ENCODE measurements at places on chromosomes 11 and 22. TPM values are rescaled to one million over a fixed set of nuclear protein-coding genes. Genes with fewer than 3 reads are reported as not detected.

- no peaks in the 10 kb centered on the region for H3K36me3 ChIP-seq
- DNase-seq, result no peak
- no peak overlapping the region for H3K4me3 ChIP-seq
- peaks cover 2% of the 10 kb centered on the region for H3K27me3 ChIP-seq
- H3K27ac ChIP-seq, result no peak overlapping the region
These were observed 218.4 kb downstream of the ADAMTS15 start for GRCh38 chr11:130666781-130667251.

DNA sequence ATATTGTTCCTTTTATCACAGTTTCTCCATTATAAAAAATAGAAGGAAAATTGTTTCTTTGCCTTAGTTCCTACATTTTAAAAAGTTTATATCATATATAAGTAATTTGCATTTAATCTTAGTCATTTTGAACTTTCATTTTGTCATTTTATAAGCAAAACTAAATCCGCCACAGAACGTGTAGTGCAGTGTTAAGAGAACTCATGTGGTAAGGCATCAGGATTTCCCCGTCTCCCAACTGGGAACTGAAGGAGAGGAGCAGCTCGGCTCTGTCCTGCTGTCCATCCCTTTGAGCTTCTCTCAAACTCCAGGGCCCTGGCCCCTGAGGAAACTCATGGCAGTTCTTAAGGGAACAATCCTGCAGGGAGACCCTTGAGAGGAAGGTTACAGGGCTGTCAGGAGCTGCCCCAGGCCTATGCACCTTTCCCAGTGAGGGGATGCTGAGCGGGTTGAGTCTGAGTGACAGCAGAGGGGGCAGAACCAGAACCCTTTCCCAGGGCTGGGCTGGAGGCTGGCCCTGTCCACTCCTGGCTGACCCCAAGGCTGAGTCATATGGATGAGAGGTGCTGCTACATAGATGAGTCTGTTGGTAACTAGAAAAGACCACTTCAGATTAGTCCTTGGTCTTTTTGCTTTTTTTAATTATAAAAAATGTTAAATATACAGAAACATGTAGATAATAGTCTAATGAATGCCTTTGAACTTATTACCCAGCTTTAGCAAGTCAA is 333.1 kb downstream of the TBC1D22A start:
- H3K4me1 ChIP-seq, result peaks cover 18% of the 10 kb centered on the region
- no peak overlapping the region for H3K4me3 ChIP-seq
- peaks cover 43% of the 10 kb centered on the region for H3K36me3 ChIP-seq
- no peak for DNase-seq
- H3K27me3 ChIP-seq, result no peaks in the 10 kb centered on the region

DNA sequence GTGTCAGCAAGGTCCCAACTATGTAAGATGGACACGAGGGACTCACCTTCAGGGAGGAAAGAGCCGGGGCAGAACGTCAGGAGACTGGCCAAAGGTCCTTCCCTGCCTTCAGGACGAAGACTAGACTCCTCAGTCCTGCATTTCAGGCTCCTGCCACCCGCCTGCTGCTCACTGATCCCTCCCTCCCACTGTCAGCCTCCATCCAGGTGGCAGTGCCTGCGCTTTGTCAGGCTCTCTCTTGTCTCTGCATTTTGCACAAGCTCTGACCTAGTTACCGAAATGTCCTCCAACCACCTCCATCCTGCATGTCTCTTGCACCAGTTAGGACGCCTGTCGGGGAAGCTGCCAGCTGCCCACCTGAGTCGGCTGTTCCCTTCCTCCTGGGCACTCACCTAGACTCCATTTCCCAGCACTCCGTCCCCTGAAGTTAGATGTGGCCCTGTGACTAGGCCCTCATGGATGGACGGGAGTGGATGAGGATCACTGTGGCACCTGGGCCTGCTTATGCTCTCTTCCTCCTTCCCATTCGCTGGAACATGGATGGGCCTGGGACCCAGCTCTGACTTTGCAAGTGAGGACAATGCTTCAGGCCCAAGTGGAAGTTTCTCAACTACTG is 8.0 kb downstream of the B3GNT6 start:
- H3K36me3 ChIP-seq, result no peaks in the 10 kb centered on the region
- H3K27ac ChIP-seq, result no peak overlapping the region

The SNX15 gene
- 17.3 TPM for total RNA-seq

GRCh38 chr11:28911829-28912228 is 803.6 kb downstream of the METTL15 start:
- no peaks in the 10 kb centered on the region for H3K27me3 ChIP-seq
- H3K36me3 ChIP-seq, result no peaks in the 10 kb centered on the region
- H3K27ac ChIP-seq, result no peak overlapping the region
- no peak overlapping the region for H3K4me3 ChIP-seq

- DNase-seq, result no peak
- no peak overlapping the region for H3K27ac ChIP-seq
- H3K36me3 ChIP-seq, result no peaks in the 10 kb centered on the region
- H3K4me1 ChIP-seq, result no peaks in the 10 kb centered on the region
- H3K27me3 ChIP-seq, result no peaks in the 10 kb centered on the region
- no peak overlapping the region for H3K4me3 ChIP-seq
These were observed 152.1 kb downstream of the NELL1 start for GRCh38 chr11:20821470-20821869.

The PLAAT2 gene
- not detected for total RNA-seq

- H3K27me3 ChIP-seq, result no peaks in the 10 kb centered on the region
- H3K4me3 ChIP-seq, result no peak overlapping the region
- H3K36me3 ChIP-seq, result no peaks in the 10 kb centered on the region
- no peak for DNase-seq
- no peaks in the 10 kb centered on the region for H3K4me1 ChIP-seq
- no peak overlapping the region for H3K27ac ChIP-seq
These were observed 1114.1 kb downstream of the BRD1 start for GRCh38 chr22:48713272-48714205.

The BTBD18 gene
- total RNA-seq, result not detected

GRCh38 chr11:55732936-55733335 is 40.3 kb upstream of the OR5D13 start:
- no peaks in the 10 kb centered on the region for H3K4me1 ChIP-seq
- H3K36me3 ChIP-seq, result no peaks in the 10 kb centered on the region
- H3K4me3 ChIP-seq, result no peak overlapping the region
- no peaks in the 10 kb centered on the region for H3K27me3 ChIP-seq

DNA sequence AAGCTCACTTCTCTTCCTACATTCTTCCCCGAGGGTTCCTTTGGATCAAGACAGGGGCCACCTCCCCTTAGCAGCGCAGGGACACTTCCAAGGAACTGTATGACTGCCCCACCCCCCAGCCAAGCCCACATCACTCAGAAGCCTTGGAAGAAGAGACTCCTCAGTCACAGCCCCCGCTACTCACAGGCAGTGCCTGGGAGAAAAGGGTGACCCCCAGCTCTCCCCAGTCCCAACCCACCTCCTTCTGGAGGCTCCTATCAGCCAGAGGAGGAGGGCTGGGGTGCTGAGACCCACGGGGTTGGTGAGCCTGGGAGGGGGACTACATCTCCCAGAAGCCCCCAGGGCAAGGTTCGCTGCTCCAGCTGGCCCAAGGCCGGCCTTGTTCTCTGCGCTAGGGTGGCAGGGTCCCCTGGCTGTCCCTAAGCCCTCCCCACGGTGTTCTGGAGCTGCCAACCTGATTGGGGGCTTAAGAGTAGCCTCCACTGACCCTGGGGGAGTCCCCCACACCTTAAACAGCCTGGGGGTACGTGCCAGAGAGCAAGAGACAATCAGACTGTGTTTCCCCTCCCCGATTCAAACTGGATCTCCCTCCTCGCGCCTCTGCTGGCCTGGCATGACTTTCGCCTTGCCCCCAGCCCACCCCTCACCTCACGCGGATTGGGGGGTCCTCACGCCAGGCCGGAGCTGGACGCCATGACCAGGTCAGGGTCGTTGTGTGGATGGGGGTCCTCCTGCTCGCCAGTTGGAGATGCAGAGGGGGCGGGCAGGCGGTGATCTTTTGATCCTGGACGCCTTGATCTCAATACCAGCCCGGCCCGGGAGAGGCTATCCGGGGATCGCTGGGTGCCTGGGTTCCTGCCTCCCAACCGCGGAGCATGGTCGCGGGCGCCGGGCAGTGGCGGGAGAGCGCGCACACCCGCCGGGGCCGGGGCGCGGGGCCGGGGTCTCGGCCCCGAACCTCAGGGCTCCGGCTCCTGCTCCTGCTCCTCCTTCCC is 838 bp downstream of the BCL9L start:
- peaks cover 2% of the 10 kb centered on the region for H3K27me3 ChIP-seq
- H3K4me3 ChIP-seq, result peak overlapping the region; percentile 88

DNA sequence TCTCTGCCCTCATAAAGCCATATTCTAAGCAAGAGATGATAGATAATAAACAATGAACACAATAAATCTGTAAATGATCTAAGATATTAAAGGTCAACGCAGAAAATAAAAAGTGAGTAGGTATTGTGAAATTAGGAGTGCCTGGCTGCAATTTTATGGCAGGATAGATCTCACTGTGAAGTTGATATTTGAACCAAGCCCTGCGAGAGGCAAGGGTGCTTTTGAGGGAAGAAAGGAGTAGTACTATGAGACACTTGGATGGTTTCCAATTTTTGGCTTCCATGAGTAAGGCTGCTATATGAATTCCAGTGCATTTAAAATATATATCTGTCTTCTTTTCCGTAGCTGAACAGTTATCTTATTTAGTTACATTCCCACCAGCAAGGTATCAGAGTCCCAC is 720.0 kb upstream of the CNTN5 start:
- H3K4me1 ChIP-seq, result no peaks in the 10 kb centered on the region
- H3K4me3 ChIP-seq, result no peak overlapping the region
- no peak for DNase-seq
- no peak overlapping the region for H3K27ac ChIP-seq
- H3K27me3 ChIP-seq, result no peaks in the 10 kb centered on the region

The DMC1 gene
- total RNA-seq, result 0.91 TPM

The GAS2 gene
- 2.6 TPM for total RNA-seq

The TPBGL gene
- total RNA-seq, result not detected

The KCNQ1 gene
- total RNA-seq, result 6.5 TPM

The CLTCL1 gene
- 5.0 TPM for total RNA-seq

- peaks cover 65% of the 10 kb centered on the region for H3K4me1 ChIP-seq
- peaks cover 24% of the 10 kb centered on the region for H3K36me3 ChIP-seq
- H3K4me3 ChIP-seq, result no peak overlapping the region
- no peaks in the 10 kb centered on the region for H3K27me3 ChIP-seq
- DNase-seq, result no peak
- H3K27ac ChIP-seq, result no peak overlapping the region
These were observed 1.8 kb upstream of the IL18BP start for GRCh38 chr11:71996946-71997345.

DNA sequence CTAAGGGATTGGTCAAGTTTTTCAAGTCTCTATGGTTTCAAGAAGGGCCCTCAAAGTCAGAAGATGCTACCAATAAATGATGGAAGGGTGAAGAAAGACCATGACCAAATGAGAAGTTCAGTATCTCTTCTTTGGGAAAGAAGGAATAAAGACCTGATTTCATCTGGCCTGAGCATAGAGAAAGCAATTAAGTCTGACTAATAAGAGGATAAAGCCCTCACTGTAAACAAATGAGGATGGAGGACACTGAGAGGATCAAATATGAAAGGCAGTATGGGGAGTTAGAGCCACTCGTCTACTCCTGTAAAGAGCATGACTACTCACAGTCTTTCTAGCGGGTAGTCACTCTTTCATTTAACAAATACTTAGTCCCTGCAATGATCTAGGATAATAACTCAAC is 44.6 kb downstream of the FAM168A start:
- no peak overlapping the region for H3K27ac ChIP-seq
- H3K36me3 ChIP-seq, result no peaks in the 10 kb centered on the region
- H3K4me1 ChIP-seq, result peaks cover 8% of the 10 kb centered on the region
- H3K27me3 ChIP-seq, result no peaks in the 10 kb centered on the region

The GLYAT gene
- not detected for total RNA-seq

GRCh38 chr11:30605036-30605605 is 19.0 kb upstream of the MPPED2 start:
- peaks cover 2% of the 10 kb centered on the region for H3K27me3 ChIP-seq
- no peak overlapping the region for H3K4me3 ChIP-seq
- DNase-seq, result no peak
- H3K36me3 ChIP-seq, result no peaks in the 10 kb centered on the region

DNA sequence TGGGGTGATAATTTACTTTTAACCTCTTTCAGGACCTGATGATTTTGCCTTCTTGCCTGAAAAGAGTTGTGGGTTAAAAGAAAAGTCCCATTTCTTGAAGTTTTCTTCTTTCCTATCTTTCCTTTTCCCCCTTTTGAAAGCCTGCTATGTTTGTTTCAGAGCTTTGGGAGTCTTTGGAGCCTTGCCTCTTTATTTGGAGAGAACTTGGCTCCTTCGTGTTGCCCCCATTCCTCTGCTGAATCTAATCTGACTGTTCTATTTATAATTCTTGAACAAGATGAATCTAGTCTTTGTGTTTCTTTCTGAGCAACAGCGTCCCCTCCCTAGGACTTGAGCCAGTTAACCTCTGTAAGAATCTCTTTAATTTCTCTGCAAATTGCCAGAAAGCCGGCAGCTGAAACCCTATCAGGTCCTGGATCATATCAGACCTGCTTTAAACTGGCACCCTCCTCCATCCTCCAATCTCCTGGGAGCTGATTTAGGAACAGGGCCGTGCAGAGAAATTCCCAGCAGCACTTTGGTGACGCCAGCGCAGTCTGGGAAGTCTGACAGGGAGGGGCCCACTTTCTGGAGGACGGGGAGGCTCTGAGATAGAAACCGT is 289.1 kb upstream of the SORL1-AS1 start:
- H3K4me3 ChIP-seq, result no peak overlapping the region
- H3K27me3 ChIP-seq, result peaks cover 14% of the 10 kb centered on the region
- H3K36me3 ChIP-seq, result no peaks in the 10 kb centered on the region
- no peaks in the 10 kb centered on the region for H3K4me1 ChIP-seq
- DNase-seq, result no peak

- H3K4me1 ChIP-seq, result no peaks in the 10 kb centered on the region
- H3K27me3 ChIP-seq, result peaks cover 9% of the 10 kb centered on the region
These were observed 23.3 kb downstream of the P4HA3 start for GRCh38 chr11:74288161-74288560.

The P4HA3 gene
- total RNA-seq, result not detected

All from activated B cell treated with CpG ODN at 0.5 μM for 24 hours (primary cell).